NCI-H1092 (cell line): ENCODE measurements at places on chromosomes 16 and 17.

DNA sequence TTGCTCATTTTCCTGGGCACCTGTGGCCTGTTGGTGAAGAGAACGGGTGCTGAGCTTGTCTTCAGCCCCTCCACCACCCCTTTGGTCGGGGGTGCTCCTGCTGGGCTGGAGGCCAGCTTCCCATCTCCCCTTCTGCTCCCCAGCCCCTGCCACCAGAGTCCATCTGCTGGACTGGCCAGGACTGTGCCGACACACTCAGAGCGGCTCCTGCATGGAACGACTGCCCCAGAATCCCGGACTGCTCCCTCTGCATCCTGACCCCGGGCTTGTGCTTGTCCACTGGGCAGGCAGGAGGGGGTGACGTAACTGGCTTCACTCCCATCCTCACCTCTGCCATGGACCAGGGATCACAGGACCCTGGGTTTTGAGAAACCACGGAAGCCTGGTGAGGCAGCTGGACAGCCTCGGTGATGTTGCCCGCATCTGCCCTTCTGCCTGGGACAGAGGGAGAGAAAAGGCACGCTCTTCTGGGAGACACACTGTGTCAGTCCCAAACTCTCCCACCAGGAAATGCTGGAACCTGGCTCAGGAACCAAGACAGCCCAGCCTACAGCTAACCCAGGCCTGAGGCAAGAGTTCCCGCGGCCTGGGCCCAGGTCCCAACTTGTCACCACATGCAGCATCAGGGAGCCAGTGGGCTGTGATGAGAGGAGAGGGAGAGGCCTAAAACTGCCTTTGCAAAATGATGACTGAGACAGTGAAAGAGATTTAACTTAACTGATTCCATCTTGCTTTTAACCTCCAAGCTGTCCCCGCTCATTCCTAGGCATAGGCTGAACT is 16.1 kb upstream of the GSDMA start:
- DNase-seq, result no peak

- DNase-seq, result no peak
Measured at GRCh38 chr17:1975573-1975972, 49.6 kb downstream of the RTN4RL1 start.

DNA sequence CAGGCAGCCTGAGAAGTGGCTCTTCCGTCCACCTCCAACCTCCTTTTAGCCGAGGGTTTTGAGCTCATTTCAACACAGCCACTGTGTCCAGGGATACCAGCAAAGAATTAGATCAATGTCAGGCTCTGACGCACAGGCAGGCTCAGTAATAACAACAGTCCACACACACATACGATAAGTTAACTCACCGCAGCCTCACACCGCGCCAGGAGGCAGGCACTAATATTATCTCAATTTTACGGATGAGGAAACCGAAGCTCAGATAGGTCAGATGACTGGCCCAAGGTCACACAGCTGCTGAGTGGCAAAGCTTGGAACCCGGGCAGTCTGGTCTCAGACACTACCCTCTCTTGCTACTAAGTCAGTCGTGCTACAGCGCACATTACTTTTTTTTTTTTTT is 22.9 kb downstream of the ABR start:
- DNase-seq, result no peak

- no peak for DNase-seq
Measured at GRCh38 chr17:9890124-9890523, 14.9 kb downstream of the RCVRN start.

DNA sequence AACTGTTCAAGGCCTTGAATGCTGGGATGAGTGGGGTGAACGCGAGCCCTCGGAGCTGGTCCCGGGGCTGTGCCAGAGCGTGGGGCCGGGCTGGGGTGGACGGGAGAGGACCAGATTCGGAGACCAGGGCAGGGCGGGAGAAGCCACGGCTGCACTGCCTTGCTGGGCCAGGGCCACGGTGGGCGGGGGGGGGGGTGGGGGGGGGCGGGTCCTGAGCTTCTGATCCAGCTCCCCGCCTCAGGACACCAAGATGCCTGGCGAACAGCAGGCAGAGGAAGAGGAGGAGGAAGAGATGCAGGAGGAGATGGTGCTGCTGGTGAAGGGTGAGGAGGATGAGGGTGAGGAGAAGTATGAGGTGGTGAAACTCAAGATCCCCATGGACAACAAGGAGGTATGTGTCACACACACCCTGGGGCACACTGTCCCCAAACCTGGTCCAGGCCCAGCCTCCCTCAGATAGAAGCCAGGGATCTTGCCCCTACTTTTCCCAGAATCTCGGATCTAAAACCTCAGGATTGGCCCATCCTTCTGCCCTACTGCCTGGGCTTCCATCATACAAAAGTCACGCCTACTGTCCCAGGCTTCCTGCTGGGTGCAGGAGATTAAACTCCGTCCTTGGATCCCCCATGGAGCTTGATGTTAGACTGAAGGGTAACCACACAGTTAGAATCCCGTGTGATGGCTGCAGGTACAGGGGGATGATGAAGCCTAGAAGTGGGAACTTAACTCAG is 563 bp downstream of the ZNF771 start:
- DNase-seq, result no peak

GRCh38 chr16:11499295-11500089 is 87.2 kb downstream of the LITAF start:
- DNase-seq, result no peak

- DNase-seq, result no peak
Measured at GRCh38 chr17:56600256-56600655, 6.8 kb downstream of the NOG start.

- DNase-seq, result no peak
Measured at GRCh38 chr16:2914233-2914632, 2.5 kb downstream of the FLYWCH1 start.

DNA sequence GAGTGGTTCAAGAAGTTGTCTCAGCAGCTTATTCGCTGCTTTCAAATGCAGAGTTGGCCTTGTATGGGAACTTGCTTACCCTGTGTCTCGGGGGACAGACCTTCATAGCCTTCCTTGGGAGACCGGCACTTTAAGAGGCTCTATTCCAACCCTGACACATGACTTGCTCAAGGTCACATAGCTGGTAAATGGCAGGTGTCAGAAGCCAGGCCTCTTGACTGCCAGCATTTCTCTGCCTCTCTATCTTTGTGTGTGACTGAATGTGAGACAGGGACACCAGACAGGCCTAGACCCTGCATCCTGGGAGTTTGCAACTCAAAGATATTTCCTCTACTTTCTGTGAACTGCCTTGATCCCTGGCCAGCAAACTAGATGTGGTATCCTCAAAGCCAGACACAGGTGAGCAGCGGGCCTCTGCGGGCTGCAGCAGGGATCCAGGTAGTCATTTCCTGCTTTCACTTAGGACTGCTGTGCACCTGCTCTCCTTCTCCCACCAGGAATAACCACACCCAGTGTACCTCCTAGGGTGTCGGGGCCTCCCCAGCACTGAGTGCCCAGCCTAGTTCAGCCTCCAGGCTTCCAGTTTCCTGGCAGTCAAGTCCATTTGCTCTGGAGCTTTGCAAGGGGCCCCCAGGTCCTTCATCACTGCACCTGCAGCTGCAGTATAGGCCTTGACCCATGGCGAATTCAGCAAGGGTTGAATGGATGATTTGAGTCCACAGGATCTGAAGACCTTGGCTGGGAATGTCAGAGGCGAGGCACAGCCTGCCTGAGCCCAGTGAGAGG is 116.6 kb upstream of the TNRC6C start:
- no peak for DNase-seq

DNA sequence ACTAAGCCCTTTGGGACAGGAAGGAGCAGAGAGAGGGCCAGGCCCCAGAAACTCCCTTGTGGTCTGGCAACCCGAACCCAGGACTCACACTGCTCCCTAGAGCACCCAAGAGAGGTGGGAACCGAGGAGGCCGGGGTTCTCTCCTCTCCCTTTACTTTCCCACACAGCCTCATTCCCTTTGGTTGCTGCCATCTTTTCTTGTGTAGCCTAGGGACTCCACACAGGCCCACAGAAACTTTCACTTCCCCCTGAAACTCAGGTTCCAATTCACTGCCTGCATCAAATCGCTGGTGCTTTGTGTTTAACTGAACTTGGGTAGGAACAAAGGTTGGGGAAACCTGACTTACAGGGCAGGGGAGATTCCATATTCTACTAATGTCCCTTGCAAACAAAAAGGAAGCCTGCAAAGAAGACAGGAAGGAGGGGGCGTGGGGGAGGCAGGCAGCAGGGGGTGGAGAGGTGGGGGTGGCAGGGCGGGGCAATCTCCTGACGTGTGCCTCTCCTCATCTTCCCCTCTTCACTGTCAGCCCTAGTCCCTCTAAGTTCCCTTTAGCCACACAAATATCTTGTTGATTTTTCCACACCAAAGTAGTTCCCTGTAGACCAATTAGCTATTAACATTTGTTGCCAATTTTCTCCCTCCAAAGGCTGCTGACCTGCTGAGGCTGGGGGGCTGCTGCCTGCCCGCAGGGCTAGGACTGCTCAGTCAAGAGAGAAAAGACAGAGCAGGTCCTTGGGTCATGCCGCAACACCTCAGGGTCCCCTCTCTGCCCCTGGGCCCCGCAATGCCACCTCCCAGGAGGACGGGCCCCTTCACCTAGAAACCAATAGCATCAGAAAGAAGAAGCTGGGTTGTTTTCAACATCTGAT is 8.0 kb downstream of the ST3GAL2 start:
- no peak for DNase-seq

- no peak for DNase-seq
Measured at GRCh38 chr16:57987441-57988177, 12.9 kb downstream of the ZNF319 start.

GRCh38 chr17:80894439-80894721 is 97.3 kb upstream of the CHMP6 start:
- no peak for DNase-seq

DNA sequence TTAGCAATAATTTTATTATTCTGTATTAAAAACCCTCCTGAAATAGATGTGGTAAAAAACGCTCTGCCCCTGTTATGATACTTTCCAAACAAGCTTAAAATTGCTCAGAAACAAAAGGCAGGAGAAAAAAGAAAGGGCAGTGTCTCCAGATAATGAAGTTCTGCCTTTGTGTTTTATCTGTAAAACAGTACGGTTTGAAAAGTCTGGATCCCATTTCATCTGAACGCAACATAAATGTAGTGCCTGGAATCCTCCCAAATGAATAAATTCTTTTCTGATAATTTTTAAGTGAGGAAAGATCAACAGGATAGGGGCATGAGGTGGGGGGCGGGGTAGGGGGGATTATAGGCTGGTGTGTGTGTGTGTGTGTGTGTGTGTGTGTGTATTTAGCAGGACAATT is 87.5 kb upstream of the SOX9 start:
- DNase-seq, result no peak

GRCh38 chr17:39611401-39612112 is 3.8 kb upstream of the NEUROD2 start:
- DNase-seq, result no peak

- no peak for DNase-seq
Measured at GRCh38 chr17:30380643-30381339, 2.1 kb downstream of the CPD start.

- DNase-seq, result peak; percentile 30
Measured at GRCh38 chr16:15427648-15428239, 6.6 kb upstream of the BMERB1 start.

- DNase-seq, result no peak
Measured at GRCh38 chr17:66983414-66984021, 19.0 kb downstream of the CACNG4 start.

DNA sequence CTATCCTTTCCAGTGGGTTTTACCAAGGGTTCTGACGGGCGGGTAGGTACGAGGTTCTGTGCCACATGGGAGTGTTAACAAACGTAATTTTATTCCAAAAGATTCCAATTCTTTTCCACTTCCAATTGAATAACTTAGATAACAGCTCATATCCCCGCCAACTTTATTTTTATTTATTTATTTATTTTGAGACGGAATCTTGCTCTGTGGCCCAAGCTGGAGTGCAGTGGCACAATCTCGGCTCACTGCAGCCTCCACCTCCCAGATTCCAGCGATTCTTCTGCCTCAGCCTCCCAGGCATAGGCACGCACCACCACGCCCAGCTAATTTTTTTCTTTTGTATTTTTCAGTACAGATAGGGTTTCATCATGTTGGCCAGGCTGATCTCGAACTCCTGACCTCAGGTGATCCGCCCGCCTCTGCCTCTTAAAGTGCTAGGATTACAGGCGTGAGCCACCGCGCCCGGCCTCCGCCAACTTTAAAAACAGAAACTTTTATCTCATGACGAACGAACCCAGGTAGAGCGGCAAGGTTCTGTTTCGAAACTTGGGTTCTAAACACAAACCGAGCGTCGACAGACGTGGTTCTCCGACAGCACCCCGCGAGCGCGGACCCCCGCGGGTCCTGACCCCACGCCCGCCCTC is 613 bp downstream of the ECI1 start:
- no peak for DNase-seq

DNA sequence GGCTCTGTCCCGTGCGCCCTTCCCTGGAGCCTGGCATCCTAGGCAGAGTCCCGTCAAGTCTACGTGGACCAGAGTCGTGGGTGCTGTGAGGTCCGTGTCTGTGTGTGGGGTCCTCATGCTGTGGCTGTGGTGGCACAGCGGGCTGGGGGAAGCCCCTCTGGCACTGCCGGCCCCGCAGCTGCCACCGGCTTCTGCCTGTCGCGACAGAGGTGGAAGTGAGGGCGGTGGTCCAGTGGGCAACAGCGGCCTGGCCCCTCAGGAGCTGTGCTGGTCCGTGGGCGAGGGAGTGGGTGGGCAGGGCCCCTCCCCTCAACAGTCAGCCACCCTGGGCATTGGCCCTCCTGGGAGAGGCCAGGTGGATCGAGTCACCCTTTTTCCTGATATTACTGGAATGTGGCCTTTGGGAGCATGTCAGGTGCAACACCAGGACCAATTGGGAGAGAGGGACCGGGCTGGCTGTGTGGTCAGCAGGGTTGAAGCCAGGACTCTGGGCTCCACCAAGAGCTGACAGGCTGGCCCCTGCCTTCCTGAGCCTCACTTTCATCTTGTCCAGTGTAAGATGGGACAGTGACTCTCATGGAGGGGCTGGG is 11.9 kb downstream of the BAIAP2 start:
- no peak for DNase-seq

- DNase-seq, result no peak
Measured at GRCh38 chr17:42507671-42508070, 28.4 kb upstream of the NAGLU start.

DNA sequence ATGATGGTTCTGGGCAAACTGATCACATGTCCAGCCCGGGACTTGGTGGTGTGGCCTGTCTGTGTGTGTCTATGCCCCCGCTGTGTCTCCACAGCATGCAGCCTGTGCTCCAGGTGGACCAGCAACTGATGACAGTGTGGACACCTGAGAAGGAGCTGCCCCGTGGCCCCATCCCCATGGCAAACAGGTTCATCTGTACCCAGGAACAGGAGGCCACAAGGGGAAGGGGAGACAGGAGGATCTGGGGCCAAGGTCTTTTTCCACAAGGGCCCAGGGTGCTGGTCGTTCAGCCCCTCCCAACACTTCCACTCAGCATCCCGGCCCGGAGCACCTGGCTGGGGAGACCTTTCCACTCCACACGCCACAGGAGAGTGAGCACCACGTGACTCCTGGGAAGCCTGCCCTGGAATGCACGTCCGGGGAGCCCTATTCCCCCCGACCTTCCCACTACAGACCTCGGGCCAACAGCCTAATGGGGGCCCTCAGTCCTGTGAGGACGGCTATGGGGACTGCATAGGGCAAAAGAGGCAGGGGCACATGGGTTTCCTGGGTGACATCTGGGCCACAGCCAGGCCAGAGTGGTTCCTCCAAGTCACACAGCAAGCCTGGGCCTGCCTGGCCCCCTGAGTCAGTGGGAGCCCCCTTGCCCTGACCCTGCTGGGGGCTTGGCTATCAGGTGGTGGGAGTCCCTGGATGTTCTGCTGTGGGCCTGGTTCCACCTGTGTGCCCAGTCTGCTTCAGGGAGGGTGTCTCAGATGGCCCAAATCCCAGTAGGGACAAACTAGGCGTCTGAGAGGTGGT is 20.8 kb upstream of the NXPH3 start:
- no peak for DNase-seq
